ENCODE measurements at places on chromosomes 1 and 21.

DNA sequence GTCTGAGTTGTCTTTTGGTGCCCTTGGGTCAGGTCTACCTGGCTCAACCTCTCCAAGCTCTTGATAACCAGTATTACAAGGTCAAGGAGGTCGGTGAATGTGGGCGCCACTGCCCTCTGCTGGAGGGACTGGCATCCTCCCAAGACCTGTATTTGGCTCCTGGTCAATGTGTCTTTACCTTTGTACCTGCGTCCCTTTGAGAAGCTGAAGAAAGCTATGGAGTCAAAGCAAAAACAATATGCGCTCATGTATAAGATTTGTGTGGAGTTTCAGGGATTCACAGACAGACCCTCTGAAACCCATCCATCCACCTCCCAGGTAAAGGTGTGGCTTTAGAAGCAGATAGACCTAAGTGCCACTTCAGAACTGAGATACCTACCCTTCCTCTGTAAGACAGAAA is 61.8 kb upstream of the NBL1 start:
- DNase-seq, result peak; percentile 8

DNA sequence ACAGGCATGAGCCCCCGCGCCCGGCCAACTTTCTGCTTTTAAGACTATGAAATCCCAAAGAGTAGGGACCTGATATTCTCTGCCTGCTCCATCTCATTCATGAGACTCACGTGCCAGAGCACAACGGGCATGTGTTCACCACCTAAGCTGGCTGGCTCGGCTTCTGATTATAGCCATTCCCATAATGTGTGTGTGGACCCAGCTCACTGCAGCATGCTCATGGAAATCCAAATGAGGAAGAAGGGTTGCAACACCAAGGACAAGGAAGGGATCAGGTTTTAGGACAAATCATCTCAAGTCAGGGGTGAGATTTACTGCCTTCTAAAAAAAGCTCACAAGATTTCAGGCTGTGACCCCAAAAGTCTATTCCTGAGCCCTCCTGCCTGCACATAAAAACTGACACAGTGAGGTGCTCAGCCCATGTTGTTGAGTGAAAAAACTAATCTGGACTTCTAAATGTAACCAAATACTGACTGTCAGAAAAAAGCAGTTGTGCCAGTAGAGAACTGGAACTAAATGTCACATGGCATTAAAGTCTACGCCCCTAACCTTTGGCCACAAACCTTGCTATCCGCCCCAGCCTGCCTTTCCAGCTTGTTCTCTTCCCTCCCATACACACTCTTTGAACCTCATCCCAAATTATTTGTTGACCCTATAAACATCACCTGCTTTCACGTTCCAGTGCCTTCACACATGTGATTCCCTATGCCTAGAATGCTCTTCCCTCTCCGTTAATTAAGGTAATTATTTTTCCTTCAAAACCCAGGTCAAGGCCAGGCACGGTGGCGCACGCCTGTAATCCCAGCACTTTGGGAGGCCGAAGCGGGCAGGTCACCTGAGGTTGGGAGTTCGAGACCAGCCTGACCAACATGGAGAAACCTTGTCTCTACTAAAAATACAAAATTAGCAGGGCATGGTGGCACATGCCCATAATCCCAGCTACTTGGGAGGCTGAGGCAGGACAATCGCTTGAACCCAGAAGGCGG is 9.1 kb upstream of the COA7 start:
- DNase-seq, result no peak

GRCh38 chr1:55131801-55132200 is 83.4 kb downstream of the USP24 start:
- no peak for DNase-seq

- DNase-seq, result no peak
These were observed 65.3 kb upstream of the BEND5 start for GRCh38 chr1:48841966-48842365.

DNA sequence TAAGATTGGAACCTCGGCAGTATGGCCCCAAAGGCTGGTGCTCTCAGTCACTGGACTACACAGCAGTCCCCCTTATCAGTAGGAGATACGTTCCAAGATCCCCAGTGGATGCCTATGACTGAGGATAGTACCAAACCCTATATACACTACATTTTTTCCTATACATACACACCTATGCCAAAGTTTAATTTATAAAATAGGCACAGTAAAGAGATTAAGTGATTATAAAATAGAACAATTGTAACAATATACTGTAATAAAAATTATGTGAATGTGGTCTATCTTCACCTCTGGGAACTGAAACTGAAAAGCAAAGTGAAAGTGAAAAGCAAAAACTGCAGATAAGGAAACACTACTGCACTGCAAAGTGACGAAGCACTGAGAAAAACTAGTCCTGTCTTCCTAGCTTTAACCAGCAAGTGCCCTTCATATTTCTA is 96.8 kb downstream of the INTS7 start:
- no peak for DNase-seq

- DNase-seq, result no peak
These were observed 6.8 kb downstream of the SSX2IP start for GRCh38 chr1:84683508-84683907.

DNA sequence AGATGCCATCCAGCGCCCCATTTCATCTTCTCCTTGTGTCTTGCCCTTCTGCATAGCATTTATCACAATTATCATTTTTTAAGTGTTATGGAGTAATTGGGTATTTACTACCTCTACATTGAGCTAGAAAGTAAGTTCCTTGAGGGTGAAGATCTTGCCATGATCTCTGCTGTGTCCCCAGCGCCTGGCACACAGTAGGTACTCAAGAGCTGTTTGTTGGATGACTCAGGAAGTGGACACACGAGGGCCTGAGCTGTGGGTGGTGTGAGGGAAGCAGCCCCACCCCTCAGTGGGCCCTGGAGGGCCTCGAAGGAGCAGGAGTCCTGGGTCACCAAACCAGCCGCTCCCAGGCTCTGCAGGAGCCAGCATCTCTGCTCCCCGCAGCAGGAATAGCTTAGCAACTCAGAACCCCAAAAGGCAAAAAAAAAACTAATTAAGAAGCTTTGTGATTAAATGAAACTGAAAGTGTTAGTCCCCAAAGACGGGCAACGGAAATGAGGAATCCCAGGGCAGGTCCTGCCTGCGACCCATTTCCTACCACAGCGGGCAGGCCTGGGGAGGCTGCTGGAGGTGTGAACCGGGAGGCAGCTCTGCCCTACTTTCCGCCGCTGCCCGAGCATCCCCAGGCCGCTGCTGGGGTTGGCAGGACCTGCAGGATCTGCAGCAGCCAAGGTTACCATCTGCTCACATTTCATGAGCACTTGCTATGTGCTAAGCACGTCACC is 87.7 kb downstream of the LACTBL1 start:
- no peak for DNase-seq

DNA sequence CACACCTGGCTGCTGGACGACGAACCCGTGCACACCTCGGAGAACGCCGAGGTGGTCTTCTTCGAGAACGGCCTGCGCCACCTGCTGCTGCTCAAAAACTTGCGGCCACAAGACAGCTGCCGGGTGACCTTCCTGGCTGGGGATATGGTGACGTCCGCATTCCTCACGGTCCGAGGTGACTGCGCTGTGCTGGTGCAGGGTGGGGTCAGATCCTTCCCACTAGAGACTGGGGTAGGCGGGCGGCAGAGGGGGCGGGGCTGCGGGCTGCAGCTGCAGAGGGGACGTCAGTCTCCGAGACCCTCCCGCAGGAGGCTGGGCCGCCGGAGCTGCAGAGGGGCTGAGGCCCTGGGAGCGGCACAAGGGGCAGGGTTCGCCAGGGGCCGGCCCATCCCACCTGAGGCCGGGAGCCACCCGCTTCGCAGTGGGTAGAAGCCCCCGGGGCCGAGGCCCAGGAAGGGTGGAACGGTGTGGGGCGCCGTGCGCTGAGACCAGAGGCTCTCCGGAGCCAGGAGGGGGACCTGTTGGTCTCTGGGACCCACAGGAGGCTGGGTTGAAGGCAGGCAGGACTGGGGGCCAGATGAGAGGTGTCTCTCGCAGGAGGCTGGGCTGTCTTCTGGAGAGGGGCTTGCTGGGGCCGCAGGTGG is 90.6 kb downstream of the TRIM11 start:
- no peak for DNase-seq

DNA sequence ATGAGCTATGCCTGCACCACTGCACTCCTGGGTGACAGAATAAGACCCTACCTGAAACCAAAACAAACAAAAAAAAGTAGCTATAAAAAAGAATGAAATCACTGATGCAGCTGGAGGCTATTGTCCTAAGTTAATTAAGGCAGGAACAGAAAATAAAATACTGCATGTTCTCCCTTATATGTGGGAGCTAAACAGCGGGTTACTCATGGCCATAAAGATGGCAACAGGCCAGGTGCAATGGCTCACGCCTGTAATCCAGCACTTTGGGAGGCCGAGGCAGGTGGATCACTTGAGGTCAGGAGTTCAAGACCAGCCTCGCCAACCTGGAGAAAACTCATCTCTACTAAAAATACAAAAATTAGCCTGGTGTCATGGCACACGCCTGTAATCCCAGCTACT is 152.7 kb downstream of the PIK3R3 start:
- no peak for DNase-seq

DNA sequence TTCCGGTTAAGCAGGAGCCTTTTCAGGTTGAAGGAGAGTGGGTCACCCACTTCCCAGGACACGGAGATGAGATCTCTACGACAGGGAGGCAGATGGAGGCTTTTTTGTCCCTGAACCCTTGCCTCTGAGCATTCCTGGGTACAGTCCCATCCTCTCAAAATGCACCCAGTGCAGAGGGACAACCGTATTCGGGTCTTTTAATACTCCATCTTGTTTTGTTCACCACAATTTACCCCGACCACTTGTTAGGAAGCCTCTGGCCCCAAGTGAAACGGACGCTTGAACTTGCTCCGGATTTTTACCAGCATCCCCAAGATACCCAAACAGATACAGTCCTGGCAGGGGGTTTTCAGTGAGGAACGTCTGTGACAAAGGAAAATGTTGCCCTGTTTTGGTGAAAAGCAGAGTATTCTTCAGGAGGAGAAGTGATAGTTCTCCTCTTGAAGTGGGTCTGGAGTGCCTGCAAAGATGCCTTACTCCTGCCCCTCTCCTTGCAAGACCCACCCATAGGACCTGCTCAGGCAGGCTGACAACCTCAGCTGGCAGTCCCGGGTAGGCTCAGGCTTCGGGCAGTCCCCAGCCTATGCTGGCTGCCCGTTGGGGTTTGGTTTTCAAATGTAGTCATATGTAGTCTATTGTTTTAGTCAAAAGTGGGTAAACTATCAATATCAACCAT is 669 bp upstream of the ARL8A start:
- DNase-seq, result no peak

GRCh38 chr1:230365723-230366307 is 60.3 kb downstream of the PGBD5 start:
- DNase-seq, result no peak

- DNase-seq, result no peak
These were observed 439.4 kb downstream of the PTPRU start for GRCh38 chr1:29675481-29676263.

GRCh38 chr1:172642970-172643369 is 15.9 kb upstream of the FASLG start:
- no peak for DNase-seq

DNA sequence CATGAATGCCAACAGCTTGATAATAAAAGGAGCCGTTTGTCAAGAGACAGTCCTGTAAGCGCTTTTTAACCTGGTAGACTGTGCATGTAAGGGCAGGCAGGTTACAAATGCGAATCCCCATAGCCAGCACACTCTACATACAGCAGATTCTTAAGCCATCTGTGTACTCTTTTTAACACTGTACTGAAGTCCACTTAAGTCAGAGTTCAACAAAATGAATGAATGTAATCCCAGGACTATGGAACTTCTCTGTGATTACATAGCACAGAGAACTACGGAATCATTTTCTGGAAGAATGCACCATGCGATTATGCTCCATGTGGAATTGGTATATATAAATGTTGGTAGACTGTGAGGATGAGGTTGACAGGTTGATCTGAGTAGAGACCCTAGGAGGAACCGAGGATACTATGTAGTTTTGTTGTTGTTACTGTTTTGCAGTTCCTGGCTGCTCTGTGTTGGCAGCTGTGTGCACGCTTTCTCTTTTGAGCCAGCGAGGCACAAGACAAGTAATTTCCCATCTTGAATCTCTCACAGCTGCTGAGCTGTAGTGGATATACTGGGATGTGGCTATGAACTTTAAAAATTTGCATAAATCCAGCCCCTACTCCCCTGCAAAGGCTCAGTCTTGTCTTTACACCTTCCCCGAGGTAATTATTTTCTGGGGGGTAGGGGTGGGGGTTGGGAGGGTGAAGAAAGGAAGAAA is 21.9 kb downstream of the LRRC8D start:
- no peak for DNase-seq

- no peak for DNase-seq
These were observed 16.5 kb downstream of the ZNF697 start for GRCh38 chr1:119631433-119632102.

DNA sequence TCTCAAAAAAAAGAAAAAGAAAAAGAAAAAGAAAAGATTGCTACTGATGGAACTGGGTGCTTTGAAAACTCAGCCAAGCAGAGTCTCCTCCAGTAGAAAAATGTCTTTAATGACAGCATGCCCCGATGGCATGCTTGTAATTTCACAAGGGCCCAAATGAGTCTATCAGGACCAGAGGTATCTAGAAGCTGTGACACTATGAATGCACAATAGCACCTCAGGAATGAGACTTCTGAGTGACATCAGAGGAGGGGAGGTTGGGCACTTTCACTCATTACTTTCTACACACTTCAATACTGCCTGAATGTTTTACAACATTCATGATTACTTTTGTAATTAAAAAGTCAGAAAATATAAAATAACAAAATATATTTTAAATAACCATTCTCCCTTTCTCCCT is 15.1 kb upstream of the CD58 start:
- no peak for DNase-seq

DNA sequence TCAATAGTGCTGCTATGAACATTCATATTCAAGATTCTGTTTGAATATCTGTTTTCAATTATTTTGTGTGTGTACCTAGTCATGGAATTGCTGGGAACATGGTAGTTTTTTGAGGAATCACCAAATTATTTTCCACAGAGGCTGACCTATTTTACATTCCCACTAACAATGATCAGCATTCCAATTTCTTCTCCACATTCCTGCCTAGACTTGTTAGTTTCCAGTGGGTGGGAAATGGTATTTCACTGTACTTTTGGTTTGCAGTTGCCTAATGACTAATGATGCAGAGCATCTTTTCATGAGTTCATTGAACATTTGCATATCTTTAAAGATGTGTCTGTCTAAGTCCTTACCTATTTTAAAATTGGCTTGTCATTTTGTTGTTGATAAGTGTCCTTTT is 1182.6 kb upstream of the B3GALT2 start:
- DNase-seq, result no peak

DNA sequence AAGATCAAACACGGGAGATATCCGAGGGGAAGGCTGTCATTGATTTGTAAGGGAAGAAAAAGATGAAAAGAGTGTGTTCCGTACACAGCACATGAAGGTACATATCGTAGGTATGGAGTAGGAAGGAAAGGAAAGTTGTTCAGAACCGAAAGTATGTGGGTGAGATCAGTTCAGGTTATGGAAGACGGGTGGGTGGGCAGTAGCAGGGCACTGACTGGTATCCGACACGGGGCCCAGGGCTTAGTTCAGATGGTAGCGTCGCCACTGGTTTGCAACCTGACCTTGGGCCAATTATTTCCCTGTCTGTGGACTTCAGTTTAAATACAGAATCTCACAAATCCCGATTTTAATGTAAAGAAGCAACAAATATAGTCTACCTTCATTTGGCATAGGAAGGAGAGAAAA is 27.8 kb upstream of the A3GALT2 start:
- no peak for DNase-seq

- no peak for DNase-seq
These were observed 94.0 kb downstream of the ST6GALNAC5 start for GRCh38 chr1:76961181-76961819.

GRCh38 chr1:37724575-37724974 is 32.3 kb downstream of the CDCA8 start:
- DNase-seq, result no peak

GRCh38 chr1:217478450-217478849 is 152.4 kb downstream of the GPATCH2 start:
- DNase-seq, result no peak

GRCh38 chr1:54984131-54984842 is 3.9 kb downstream of the TMEM61 start:
- no peak for DNase-seq

Measured in GF-D8 (cell line).